ENCODE measurements at places on chromosomes 2 and 18. TPM values are rescaled to one million over a fixed set of nuclear protein-coding genes. Genes with fewer than 3 reads are reported as not detected.

DNA sequence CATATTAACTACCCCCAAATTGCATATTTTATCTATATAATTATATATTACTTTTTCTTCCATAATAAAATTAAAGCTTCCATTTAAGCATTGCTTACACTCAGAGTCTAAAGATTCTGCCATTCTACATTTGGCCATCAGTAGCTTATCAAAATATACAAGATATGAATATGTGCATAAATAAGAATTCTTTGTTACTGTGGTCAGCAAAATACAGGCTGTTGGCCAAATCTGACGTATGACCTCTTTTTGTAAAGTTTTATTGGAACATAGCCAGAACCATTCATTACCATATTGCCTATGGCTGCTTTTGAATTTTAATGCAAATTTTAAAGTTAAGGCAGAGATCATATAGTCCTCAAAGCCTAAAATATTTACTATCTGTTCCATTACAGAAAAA, 643.9 kb upstream of the VRK2 start:
- no peak for DNase-seq

DNA sequence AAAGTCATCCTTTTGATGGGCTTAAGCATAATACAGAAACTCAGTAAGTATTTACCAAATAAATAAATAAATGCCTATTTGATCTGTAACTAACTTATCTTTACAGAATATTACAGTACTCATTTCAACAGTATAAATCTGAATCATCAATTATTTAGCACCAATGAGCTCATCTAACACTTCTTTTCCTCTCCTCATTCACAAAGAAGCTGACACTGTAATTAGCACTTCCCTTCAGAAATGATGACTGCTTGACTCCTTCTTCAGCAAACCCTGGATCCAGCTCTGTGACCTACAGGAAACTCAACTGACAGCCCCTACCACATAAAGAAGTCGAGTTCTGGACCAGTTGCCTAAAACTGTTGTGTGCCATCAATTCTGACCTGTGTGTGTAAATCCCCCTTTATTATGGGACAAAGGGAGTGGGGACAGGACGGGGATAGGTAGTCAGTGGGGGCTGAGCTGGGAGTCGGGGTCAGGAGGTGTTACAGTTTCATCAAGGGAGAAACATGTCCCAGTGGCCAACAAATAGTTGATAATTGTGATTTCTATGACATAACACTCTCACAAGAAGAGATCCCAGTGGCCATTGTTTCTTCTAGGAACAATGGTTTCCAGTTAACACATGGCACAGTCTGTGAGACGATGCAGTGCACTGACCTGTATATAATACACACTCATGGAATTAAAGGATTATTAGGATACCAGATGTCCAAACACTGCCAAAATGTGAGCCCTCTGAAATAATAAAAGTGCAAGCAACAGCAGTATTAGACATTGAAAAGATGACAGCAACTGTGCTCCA, 68.7 kb downstream of the STK39 start:
- DNase-seq, result no peak

DNA sequence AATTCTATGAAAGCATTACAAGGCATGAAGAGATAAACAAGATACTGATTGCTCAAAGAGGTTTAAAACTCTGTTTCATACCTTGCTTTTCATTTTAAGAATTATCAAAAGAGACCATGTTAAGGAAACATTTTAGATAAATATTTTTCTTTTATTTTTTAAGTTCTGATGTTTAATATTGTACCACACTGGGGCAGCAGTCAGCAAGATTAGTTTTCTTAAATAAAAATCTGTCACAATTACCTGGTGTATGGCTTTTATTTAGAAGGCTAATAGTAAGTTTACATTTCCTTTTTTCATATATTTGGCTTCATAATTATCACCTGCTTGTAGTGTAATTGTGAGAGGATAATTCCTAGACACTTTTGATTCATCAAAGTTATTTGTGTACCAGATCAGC, 46.4 kb downstream of the ZNF804A start:
- no peak for DNase-seq

GRCh38 chr2:233849607-233850271, 4.6 kb downstream of the HJURP start:
- no peak for DNase-seq

DNA sequence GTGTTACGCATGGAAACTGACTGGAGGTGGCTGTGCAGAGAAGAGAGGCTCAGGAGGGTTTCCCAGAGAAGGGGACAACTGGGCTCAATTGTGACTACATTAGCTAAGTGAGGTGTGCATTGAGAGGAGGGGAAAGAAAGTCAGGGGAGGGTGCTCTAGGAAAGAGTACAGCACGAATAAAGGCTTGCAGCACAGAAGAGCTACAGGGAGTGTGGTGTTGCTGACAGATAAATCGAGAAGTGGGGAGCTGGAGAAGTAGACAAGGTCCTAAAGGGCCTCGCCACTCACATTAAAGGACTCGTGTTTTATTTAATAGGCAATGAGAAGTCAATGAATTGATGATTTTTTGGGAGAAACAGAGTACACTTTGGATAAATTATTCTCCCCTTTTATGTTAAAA, 65.7 kb upstream of the CTAGE1 start:
- no peak for DNase-seq

DNA sequence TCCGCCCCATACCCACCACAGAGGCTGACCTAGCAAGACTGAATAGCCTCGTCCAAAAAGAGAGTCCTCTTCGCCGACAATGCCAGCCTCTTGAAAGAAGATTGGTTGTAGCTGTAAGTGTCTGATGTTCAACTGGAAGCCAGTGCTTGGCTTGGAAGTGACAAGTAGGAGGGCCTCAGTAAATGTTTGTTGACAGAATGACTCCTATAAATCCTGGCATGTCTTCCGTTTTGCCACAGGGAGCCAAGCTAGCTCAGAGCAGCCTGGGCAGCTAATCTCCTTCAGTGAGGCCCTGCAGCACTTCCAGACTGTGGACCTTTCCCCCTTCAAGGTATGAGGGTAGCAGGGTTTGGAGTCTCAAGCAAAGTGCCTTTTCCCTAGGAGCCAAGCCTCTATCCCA, 14.9 kb downstream of the ELMOD3 start:
- DNase-seq, result peak; percentile 28

GRCh38 chr2:44242904-44243303, 32.4 kb upstream of the SLC3A1 start:
- no peak for DNase-seq

GRCh38 chr18:25278394-25278793, 73.6 kb downstream of the ZNF521 start:
- DNase-seq, result no peak

- no peak for DNase-seq
Observed at GRCh38 chr2:23230885-23231284, 154.1 kb upstream of the KLHL29 start.

DNA sequence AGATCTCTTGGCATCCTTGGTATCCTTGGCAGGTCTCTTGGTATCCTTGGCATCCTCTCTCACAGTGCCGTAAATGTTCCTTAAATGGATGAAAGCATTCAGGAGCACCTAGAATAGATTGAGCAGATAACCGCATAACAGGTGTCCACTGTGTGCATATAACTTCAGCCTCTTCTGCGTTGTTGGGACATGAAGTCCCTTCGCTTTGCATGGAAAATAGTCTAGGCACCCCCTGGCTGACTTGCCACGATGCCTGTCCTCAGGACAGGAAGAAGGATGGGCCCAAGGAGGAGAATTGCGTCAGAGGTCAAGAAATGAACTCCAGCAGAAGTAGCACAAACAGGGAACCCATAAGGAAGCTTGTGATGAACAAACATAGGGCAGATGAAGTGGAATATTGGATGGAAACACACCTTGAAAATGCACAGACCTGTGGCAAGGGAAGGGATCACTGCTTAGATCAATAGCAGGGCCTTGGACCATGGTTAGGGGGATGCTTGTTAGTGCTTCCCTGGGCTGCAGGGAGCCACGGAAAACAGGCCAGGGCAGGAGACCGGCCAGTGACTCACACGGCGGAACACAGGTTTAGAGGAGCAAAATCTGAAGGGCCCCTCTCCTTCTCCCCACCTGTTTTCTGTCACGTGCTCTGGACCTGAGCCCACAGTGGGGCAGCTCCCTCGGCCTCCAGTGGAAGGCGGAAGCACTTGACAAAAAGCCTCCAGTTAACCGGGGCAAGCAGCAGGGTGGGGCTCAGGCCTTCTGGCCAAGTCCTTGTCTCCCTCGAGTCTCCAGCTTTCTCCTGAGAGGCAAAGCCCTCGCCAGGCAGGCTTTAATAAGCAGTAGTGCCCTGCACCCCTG, 99.2 kb upstream of the ASAP2 start:
- DNase-seq, result no peak

DNA sequence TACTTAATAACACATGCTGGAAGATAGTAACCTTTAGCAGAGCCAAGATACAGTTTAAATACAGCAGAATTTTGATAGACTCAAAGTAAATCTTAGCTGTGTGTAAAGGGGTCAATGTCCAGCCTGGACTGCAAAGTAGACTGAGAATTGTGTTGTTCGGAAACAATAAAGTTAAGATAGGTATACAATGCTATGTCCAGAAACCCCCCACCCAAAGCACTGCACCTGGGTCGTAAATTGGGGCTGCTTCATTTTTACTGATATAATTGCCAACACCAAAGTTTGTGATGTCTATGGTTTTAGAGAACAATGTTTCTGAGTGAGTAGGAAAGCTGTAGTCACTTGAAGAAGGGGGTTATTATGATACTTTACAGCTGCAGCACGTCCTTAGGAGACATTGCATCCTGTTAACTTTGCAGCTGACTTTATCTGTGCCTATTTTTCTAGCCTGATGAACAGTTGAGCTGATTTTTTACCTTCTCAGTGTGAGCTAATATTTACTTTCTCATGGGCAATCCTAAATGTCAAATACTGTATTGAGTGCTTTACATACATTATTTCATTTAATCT, 4.3 kb upstream of the NCOA1 start:
- no peak for DNase-seq

DNA sequence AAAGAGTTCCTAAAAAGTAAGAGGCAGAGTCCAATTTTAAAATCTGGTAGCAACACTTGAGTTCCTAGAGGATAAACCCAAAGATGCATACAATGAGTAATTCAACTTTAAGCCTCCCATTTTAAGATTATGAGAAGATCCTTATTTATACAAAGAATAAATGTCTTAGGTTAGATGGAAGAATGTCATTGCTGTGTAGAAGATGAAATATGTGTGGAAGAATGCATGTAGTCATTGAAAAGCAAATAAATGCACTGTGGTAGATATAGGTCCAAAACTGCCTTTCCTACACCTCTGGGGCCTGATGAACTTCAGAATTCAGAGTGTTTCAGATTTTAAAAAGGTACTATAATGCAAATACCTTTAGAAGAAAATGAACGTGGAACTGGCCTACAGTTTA, 58.7 kb upstream of the LRP1B start:
- DNase-seq, result peak; percentile 39

DNA sequence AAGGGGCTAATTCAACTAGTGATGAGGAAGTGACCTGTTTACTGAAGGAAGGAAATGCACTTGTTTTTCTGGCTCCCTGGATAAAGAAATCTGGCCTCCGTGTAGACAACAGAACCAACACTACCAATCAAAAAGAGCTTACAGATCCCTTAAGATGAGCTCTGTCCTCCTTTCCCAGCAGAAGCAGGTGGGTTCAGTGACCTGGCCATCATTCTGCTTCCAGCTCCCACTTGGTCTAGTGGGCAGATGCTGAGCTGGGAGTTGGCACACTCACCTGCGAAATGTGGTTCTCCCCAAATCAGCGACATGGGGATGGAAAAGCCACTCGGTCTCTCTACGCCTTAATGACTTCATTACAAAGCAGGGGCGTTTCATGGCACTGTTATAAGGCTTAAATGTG, 132.6 kb downstream of the AFF3 start:
- no peak for DNase-seq

DNA sequence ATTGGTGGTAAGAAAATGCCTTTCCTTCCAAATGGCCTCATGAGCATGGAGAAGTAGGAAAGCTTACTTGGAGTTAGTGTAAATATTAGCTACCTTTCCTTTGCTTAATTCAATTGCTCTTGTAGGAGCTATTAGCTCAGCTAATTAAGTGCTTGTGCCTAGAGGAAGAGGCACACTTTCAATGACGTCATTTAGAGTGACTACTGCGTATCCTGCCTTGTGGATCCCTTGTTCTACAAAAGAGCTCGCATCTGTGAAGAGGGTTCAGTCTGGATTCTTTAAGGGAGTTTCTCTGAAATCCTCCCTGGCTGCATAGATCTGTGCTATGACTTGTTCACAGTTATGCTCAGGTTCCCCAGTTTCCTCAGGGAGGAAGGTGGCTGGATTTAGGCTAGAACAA, 122.5 kb upstream of the SPHKAP start:
- no peak for DNase-seq

- DNase-seq, result no peak
Observed at GRCh38 chr18:9113468-9114149, 11.1 kb downstream of the NDUFV2 start.

GRCh38 chr2:240436683-240437550, 1.5 kb downstream of the GPC1 start:
- no peak for DNase-seq

DNA sequence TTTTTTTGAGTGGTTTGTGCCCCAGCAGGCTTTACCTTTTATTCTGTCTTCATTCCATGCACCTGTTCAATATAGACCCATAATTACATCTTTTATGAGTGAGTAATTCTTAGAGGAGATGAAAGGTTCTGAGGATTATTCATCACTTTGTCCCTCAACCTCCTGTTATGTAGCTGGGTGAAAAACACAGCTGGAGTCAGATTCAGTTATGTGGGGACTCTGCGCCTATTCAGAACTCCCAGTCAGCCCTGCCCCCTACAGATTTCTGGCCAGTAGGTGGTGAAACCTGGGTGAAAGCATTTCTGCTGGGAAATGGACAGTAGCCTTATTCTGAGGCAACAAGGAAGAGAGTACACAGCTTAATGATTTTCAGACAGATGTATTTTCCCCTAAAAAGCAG, 107.8 kb downstream of the MGAT5 start:
- DNase-seq, result no peak

DNA sequence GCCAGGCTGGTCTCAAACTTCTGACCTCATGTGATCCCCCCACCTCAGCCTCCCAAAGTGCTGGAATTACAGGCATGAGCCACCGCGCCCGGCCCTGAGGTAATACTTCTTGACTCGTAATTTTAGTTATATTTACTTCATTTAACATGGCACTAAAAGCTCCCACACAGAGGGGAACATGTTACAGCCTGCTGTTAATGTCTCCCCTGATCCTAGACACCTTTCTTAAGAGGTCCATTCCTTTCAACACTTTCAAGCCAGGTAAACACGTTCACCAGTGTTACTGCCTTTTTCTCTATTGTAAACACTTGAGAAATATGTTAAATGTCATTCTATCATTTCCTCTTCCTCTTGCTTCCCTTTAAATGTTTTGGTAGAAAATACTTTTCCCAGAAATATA, 161.4 kb downstream of the METTL4 start:
- DNase-seq, result no peak

- no peak for DNase-seq
Observed at GRCh38 chr18:63339920-63340484, 20.4 kb upstream of the BCL2 start.

GRCh38 chr18:9861157-9861556, 24.6 kb upstream of the TXNDC2 start:
- DNase-seq, result no peak

- no peak for DNase-seq
Observed at GRCh38 chr2:157413326-157414035, 30.4 kb downstream of the CYTIP start.

TIMM21 gene
- 63.1 TPM for total RNA-seq

MAP3K19 gene
- not detected for total RNA-seq

TCF23 gene
- not detected for total RNA-seq

GRHL1 gene
- total RNA-seq, result 1.3 TPM

CDCA7 gene
- 60.7 TPM for total RNA-seq

GAL3ST2 gene
- not detected for total RNA-seq

NABP1 gene
- 73.8 TPM for total RNA-seq
